ENCODE measurements at places on chromosomes 11 and 22.

DNA sequence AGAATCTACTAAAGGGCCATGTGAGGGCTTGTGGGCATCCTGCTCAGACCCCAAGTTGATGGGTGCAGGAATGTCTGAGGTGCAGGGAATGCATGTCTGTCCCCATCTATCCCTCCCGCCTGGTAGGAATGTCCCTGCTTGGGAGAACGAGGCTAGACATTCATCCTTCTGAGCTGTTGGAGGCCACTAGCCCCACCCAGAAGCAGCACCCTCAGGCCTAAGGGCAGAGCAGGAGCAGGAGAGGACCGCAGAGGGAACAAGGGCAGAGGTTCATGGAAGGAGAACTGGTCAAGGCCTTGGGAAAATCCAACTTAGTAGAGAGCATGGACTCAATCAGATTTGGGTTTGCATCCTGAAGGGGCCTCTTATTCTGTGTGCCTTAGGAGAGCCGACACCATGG lies 22.1 kb upstream of the LMO1 start:
- no peak for DNase-seq

- DNase-seq = no peak
Measured at GRCh38 chr11:84384731-84385130, 1098.6 kb upstream of the CCDC90B start.

- no peak for DNase-seq
Measured at GRCh38 chr22:17896586-17896985, 122.3 kb upstream of the BID start.

DNA sequence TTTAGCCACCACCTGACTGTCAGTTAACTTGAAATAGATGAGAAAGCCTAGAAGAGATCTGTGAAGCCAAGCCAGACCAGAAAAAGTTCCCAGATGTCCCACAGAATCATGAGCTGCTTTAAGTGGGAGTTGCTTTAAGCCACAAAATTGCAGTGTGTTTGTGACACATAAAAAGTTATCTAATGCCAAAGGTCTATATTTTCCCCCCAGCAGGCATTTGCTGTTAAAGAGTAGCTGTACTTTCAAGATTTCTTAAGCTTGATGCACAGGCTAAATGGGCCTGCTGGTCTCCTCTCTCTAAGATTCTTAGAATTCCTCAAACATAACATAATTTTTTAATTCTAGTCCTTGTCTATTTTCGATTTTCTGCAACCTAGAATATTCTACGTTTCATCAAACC lies 825.7 kb downstream of the FAM181B start:
- no peak for DNase-seq

DNA sequence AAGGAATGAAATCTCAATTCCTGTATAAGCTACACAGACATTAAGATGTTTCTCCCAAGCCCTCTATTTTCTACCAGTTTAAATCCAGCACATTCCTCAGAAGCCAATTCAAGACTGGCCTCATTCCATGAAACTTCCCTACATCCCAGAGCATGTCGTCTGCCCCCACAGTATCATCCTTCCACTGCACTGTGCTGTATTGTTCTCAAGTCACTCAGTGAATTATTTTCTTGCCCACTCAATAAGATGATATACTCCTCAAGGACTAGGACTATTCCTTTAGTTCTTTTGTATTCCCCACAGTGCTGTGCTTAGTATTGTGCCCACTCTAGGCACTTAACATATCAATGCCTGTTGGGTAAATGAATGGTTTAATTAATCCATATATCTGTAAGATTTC lies 203.1 kb upstream of the BLID start:
- no peak for DNase-seq

DNA sequence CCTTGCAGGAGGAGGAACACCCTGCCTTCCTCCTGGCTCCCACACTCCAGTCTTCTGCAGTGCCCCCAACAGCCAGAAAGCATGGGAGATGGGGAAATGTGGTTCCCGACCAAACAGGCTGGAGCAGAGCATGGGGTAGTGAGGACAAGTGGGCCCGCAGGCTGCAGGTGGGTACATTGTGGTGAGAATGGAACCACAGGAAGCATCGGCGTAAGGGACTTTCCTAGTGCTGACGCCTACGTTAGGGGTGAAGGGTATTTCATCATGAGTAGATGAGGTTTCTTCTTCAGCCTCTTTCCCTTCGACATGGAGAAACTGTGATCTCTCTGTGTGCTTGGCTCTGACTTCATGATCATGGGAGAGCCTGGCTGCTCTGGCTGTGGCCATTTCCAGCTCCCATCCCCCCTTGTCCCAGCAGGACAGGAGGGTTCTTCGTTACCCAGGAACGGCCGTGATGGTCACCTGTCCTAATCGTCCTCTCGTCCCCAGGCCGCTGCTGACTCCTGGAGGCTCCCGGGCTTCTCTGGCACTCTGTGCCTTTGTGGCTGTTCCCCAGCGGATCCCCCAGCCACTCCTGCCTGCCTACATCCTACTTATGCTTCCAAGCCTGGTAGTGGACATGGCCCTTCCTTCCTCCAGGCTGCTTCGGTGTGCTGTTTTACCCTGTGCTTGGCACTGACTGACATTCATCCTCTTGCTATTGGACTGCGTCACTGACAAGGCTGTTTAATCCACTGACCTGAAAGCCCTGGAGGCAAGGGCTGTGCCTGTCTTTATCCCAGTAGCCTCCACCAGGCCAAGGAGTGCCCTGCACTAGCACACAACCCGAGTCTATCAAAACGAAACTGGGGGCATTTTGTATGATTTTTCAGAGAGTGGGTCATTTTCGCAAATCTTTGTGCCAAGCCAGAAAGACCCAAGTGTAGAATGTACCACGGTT lies 65.2 kb upstream of the CECR2 start:
- no peak for DNase-seq

DNA sequence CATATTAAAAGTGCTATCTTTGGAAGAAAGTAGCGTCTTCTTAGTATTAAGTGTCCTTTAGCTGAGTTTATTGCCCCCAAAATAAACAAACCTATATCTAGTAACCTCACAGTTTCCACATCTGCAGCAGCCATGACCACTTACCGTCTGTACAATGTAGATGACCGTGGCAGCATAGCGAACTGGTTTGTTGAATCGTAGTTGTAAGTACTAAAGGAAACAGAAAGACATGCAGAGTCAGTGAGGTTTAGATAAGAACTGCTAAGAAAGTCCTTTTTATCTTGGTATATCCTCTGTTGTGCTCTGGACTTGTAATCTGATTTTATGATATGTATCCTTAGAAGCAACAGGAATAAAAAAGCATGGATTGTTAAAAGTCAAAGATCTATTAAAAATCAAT lies 9.4 kb downstream of the SLC5A12 start:
- no peak for DNase-seq

DNA sequence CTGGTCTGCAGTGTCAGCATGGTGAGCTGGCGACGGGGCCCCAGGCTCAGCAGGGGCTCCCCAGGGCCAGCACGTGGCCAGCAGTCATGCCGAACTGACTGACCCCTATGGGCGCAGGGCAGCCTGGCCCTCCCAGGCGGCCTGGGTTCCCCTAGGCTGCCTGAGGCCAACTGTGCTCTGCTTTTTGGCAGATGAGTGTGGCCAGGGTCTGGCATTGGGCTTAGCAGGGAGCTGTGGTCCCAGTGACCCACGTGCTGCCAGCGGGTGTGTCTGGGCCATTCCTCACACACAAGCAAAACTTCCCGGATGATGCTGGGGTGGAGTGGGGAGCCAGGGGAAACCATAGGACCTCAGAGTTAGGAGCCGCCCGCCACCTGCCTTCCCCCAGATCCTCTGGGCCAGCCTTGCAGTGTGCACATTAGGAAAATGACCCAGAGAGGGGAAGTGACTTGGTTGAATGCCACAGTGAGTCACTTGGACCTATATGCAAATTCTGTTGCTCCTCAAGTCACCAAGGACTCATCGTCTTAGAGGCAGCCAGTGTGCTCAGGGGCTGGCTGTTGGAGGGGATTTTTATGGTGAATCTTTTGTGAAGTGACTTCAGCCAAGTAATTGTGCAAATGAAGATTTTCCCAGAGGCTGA lies 6.5 kb downstream of the ADORA2A start:
- DNase-seq = no peak

GRCh38 chr22:23677701-23677995 lies 13.2 kb upstream of the RGL4 start:
- no peak for DNase-seq

DNA sequence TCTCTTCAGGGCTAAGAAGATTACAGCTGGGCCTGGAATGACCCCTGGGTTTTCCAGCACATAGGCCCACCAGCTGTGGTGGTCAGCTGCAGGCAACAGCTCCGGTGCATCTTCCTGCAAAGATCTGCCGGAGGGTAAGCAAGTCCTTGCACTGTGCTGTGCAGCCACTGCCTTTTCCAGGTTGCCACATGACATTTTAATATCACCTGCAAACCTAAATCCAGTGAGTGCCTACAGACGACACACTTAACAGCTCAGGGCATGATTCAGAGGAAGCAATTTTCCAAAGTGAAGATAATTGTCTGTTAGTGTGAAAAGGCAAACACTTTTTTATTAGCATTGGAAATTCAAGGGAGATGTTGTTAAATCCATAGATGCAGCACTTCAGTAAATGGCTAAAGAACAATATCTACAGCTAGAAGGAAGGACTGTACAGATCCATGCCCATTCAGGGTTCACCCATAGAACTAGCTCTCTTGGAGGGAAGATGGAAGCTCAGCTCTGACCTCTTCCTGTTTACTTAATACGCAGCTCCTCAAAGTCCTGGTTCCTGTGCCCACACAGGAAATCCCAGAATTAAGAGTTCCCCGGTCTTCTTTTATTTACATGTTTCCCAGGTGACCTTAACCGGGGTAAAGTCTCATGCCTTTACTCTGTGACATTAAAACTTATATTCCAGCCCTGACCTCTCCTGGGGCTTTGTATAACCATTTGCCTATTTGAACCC lies 13.3 kb upstream of the NRIP3 start:
- no peak for DNase-seq

DNA sequence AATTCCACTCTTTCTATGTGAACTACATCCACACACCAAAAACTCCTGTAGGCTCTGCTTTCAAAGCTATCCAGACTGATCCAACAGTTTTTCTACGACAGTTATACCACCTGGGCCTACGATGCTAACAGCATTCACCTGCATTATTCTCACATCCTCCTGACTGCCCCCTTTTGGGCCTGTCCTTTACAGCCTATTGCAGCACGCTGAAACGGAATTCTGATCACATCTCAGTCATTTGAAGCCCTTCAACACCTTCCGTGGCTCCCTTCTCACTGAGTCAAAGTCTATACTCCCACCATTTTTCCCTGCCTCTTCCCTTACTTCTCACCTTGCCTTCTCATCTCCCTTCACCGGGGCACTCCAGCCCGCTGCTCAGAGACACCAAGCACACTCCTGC lies 791.3 kb upstream of the KIRREL3 start:
- no peak for DNase-seq

DNA sequence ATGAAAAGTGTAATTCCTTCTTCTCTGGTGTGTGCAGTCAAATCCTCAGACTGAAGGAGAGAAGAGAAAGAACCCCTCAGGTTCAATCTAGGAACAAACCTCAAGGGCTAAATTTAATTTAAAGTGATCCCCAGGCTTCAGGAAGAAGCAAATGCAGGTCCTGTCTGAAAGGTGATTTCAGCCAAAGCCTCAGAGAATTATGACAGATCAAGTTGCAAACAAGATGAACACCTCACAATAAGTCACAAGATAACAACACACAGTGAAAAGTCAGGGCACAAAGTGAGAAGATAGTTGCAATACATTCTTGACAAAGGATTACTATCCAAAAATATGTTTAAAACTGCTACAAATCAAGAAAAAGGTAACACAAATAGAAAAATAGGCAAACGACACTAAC lies 11.8 kb downstream of the ZP1 start:
- DNase-seq = no peak

- no peak for DNase-seq
Measured at GRCh38 chr11:18248561-18248960, at the start of gene SAA2. TSS of gene SAA2 (minus strand) at chr11:18248668. CDS start at chr11:18248011, 657 bp downstream.
